ENCODE measurements at places on chromosomes 7 and 10.

DNA sequence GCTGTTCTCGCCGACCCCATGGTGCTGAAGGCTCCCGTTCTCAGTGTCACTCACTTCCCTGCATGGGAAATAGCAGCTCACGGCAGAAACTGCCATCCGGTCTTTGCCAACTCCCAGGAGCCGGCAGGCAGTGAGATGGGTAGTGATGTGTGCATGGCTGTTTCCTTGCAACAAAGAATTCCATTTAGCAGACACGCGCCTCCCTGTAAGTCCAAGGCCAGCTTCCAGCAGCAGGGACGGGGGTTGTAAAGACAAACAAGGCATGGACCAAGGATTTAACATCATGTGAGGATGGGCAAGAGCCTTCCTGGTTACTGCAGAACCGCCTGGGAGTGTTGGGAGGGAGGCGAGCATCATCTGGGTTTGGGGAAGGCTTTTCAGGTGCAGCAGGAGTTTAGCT, 273.1 kb downstream of the GLRX3 start:
- DNase-seq: no peak

DNA sequence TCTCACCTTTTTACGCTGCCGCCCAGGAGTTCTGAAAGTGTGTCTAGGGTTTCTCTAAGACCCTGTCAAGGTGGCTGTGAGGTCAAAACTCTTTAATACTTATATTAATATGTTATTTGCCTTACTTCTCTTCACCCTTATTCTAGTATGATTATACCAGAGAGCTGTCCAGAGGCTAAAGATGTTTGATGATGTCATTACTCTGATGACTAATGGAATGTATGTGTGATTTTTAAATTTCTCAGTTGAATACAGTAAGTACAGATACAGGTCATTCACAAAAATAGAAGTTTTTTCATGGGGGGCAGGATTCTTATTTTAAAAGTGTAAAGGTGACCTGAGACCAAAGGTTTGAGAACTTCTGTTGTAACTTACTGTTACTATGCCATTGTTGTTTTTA, 150.6 kb upstream of the FOXP2 start:
- DNase-seq: no peak

GRCh38 chr10:60367901-60368300, 21.8 kb downstream of the ANK3 start:
- DNase-seq: no peak

GRCh38 chr7:210401-210925, 18.1 kb downstream of the FAM20C start:
- DNase-seq: no peak

DNA sequence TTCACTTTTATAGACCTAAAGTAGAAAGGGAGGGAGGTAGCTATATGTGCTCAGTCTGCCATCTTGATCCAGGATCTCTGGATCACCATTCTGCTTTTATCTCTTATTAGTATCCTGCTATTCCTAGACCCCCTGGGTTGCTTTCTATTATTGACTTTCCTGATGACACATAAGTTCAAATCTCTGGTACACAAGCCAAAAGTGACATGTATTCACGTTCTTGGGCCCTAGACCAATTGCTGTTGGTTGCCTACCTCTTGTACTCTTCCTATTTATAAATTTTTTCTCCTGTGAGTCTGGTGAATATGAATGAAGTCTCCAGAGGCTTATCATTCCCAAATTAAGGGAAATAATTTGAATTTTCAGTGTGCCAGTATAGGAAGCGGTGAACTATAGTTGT, 56.9 kb downstream of the DNMBP start:
- no peak for DNase-seq

DNA sequence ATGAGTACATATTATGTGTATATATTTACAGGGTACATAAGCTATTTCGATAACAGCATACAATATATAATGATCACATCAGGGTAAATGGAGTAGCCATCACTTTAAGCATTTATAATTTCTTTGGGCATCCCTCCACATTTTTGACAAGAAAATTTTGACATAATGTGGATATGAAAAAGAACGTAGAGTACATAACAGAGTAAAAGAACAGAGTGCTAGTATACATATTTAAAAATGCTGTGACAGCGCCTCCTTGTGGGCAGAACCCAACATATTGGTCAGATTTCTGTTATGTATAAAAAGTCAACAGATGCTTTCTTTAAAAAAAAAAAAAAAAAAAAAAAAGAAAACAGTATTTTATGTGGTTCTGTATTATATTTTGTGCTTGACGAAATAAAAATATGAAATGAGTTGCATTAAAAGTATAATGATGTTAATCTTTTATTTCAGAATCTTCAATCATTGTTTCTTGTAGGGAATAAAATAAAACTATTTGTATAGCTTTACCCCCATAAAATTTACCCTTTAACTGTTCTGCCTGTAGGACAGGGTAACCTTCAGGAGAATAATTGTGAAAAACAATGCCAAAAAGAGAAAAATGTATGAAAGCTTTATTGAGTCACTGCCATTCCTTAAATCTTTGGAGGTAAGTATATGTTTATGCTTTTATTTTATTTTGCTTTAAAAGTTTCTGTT, 18.3 kb upstream of the HBP1 start:
- DNase-seq: peak; percentile 75

DNA sequence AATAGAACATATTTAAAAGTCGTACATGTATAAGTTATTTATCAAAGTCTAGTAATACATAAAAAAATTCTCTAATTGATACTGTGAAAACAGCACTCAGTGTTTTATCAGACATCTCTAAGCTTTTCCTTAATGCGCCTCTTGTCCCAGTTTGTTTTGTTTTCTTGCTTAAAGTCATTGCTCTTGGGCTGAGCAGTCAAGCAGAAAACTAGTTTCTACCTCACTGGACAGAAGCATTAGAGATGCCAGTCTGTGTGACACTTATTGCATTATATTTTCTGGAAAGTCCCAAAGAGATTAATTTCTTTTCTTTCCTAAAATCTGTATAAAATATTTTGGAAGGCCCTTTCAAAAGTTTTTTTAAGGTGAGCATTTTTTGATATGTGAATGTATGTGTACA, 236.2 kb downstream of the PCLO start:
- no peak for DNase-seq

GRCh38 chr7:149524394-149524793, 26.8 kb upstream of the ZNF746 start:
- DNase-seq: no peak

DNA sequence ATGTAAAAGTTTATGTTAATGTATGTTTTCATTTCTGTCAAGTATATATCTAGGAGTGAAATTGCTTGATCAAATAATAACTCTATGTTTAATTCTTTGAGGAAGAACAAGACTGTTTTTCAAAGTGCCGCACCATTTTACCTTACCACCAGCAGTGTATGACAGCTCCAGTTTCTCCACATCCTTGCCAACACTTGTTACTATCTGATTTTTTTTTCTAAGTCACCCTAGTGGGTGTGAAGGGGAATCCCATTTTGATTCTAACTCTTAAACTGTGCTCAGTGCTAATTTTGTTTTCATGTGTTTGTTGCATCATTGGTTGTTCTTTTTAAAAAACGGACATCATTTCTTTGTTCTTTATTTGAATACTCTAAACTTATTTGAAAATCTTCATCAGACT, 120.2 kb upstream of the CDK6 start:
- DNase-seq: no peak

- no peak for DNase-seq
Measured at GRCh38 chr10:11116361-11116760, 98.7 kb downstream of the CELF2 start.

DNA sequence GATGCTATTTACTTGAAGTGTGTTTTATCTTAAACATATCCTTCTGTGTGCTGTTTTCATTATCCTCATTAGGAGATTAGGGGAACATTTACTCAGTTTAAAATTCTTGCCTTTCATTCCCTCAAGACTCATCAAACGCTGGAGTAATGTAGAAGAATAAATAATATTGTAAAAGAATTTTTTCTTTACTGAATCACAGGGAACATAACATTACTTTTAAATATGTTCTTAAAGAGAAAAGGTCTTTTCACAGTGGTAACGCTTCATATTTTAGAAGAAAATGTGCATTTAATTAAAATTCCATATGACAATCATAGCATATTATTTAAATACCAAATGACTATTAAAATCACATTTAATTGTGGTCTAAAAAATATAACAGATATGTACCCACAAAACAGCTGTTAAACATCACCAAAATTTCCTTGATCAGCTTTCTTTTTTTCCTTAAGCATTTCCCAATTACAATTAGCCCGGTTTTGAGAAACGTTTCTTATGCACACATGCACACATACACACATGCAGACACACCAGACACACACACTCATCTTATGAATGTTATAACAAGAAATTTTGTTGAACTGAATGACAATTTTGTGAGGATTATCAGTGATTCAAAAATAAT, 102.0 kb upstream of the GLI3 start:
- DNase-seq: no peak

GRCh38 chr10:70458329-70459060, 17.0 kb upstream of the NODAL start:
- peak; percentile 23 for DNase-seq

DNA sequence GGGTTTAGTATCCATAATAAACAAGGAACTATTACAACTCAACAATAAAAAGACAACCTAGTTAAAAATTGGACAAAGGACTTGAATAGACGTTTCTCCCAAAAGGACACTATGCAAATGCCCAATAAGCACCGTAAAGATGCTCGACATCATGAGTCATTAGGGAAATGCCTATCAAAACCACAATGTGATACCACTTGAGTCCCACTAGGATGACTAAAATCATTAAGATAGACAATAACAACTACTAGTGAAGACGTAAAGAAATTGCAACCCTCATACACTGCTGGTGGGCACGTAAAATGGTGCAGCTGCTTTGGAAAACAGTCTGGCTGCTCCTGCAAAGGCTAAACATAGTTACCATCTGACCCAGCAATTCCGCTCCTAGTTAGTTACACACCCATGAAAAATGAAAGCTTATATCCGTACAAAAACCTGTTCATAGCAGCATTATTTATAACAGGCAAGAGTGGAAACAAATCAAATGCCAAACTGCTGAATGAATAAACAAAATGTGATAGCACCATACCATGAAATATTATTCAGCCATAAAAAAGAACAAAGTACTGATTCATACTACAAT, 17.3 kb downstream of the CCDC3 start:
- DNase-seq: no peak

DNA sequence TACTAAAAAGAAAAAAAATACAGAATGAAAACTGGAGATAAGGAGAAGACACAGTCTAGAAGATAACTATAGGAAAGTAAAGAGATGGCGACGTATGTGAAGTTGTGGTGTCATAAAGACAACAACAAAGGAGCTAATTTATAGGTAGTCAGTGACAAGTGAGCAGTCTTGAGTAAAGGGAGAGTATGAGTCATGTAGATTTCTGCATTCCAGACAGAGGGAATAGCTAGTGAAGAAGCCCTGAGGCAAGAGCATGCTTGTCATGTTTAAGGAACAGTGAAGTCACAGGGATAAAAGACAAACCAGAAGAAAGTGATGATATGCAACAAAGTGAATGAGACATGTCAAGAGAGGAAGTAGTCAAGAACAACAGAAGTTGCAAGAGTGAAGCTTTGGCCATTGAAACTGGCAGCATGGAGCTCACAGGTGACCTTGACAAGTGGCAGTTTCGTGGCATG, 2.3 kb upstream of the MIOS start:
- no peak for DNase-seq

DNA sequence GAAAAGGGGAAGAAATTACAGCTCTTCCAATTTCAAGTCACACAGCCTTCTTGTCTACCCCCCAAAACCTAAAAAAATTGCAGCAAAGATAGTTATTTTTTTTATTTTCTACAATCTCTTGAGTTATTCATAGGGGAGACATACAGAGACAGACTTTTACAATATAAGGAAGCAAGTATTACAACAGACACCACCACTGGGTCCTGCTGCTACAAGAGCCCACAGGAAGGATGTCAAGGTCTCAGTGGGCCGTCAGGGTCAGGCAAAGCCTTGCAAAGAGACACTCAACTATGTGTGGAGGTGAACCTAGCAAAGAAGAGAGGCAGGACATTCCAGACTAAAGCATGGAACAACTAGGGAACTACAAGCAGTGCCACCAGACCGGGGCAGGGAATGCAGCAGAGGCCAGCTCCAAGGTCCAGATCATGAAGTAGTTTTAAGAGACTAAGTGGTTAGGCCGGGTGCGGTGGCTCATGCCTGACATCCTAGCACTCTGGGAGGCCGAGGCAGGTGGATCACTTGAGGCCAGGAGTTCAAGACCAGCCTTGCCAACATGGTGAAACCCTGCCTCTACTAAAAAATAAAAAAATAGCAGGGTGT, 28.2 kb upstream of the ZCCHC24 start:
- no peak for DNase-seq

- no peak for DNase-seq
Measured at GRCh38 chr10:60643874-60644273, 134.4 kb upstream of the CDK1 start.

DNA sequence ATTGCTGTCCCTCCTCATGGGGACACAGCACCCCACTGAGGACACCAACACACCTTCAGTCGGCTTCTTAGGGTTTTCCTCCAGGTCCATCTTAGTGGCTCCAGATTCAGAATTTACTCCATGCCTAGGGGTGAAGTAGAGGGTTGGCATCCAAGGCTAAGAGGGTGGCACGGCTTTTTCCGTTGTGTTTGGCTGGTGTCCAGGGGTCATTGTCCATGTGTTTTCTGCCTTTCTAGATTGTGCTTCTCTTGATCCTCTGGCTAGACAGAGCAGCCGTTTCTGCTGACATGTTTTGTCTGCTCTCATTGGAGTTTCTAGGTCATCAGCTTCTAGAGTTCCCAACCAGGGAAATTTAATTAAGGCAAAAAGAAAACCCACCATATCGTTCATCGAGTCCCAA, 291.6 kb upstream of the CELF2 start:
- DNase-seq: no peak

- DNase-seq: no peak
Measured at GRCh38 chr10:124688889-124689670, 55.1 kb downstream of the FAM53B start.

GRCh38 chr7:116738378-116738777, 66.4 kb downstream of the MET start:
- DNase-seq: no peak

GRCh38 chr7:132518102-132518838, 58.0 kb downstream of the PLXNA4 start:
- DNase-seq: no peak

- DNase-seq: no peak
Measured at GRCh38 chr10:70849582-70850016, 33.9 kb downstream of the SGPL1 start.

DNA sequence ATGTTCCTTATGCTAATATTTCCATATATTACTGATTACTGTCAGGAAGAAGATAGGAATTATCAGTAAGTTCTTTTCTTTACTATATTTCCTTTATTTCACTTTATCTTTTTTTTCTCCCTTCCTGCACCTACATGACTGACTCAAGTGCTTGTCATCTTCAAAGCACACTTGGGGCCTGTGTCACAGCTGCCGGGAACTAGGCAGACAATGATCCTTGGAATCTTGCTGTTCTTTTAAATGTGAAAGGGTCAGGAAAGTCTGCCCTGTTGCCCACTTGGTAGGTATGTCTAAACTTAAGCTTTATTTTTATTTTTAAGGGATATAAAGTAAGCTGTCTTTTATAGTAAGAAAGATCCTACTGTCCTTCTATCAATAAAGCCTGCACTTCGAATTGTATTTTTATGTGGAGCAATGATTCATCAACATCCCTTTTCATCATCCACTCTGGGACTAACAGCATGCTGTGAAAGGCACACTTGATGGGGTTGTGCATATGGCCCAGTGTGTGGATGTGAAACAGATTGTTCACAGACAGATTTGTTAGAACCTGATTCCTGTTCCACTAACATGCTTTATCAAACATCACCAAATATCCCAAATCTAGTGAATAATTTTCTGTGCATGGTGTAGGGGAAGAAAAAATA, 556.9 kb downstream of the DNAJB9 start:
- no peak for DNase-seq
